Mucosa of descending colon (tissue), 3 donors: ENCODE measurements at places on chromosomes 2 and 18. TPM values are rescaled to one million over a fixed set of nuclear protein-coding genes. Genes with fewer than 3 reads are reported as not detected.

Gene STPG4
- total RNA-seq = 0.63 TPM

Gene HOXD9
- total RNA-seq = 5.6 TPM

Gene BBS5
- total RNA-seq = 4.4 TPM

Gene DNER
- 0.55 TPM for total RNA-seq

Gene SLC4A5
- total RNA-seq = 3.1 TPM

Gene ABCB11
- total RNA-seq = 4.6 TPM

Gene REG1B
- not detected for total RNA-seq

Gene MLPH
- total RNA-seq = 46.8 TPM

Gene NT5C1B
- total RNA-seq = not detected

Gene ABCG5
- total RNA-seq = not detected

Gene CBLN2
- 3.2 TPM for total RNA-seq

Gene SLC14A1
- 1.1 TPM for total RNA-seq

Gene ALLC
- not detected for total RNA-seq

Gene NTSR2
- not detected for total RNA-seq

Gene RGPD4
- total RNA-seq = 0.13 TPM

Gene TCF7L1
- total RNA-seq = 3.0 TPM

Gene PSMA8
- total RNA-seq = not detected

- DNase-seq = no peak
Measured at GRCh38 chr2:133255360-133255759, 312.9 kb downstream of the NCKAP5 start.

- no peak for DNase-seq
Measured at GRCh38 chr2:63078852-63079606, 28.4 kb downstream of the OTX1 start.

GRCh38 chr2:159445307-159445706 is 158.8 kb upstream of the WDSUB1 start:
- no peak for DNase-seq

DNA sequence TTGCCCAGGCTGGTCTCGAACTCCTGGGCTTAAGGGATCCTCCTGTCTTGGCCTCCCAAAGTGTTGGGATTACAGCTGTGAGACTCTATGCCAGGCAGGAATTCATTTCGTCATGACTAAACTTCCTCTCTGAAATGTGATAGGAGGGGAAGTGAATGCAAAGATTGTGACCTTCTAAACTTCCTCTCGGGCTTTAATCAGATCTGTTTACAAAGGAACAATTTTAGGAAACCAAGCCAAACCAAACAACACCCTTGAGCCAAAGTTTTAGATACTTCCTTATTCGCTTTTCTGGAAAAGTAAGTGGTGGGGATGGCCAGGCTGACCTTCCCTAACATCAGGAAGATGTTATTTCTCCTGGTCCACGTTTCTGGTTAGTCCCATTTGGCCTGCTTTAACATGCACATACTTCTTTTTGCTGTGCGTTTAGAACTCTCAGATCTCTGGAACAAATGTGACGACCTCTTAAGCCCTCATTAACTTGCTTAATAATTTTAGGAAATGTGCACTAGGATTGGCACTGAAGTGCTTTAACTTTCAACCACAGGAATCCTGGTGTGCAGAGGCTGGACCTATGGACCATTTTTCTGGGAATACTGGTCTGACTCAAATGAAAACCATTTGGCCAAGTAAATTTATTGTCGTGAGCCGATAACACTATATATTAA is 33.2 kb upstream of the YES1 start:
- no peak for DNase-seq

DNA sequence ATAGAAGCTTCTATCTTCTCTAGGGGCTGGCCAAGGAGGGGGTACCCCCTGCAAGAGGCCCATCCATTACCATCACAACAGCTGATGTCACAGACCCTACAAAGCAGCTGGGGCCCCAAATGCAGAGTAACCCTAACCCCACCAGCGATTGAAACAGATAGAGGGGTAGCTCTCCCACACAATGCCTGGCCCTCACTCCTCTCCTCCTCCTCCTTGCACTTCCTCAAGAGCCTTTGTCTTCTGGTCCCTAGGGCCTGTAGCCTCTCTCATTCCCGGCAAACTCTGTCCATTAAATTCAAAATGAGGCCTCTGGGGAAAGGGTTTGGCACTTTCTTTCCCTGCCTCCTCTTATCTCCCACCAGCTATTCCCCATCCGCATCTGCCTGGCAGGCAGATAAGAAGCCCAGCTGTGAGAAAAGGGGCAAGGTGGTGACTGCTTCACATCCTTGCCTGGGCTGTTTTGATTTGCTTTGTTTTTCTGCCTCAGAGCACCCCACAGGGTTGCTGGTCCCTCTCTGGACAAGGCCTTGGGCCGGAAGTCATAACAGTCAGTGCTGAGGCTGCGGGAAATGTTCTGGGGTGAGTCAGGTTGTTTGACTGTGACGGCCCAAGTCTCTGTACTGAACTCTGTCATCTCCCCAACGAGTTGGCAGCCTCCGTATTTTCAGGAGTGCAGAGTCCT is 26.1 kb upstream of the CYP26B1 start:
- DNase-seq = no peak

GRCh38 chr18:63208676-63209075 is 110.9 kb downstream of the BCL2 start:
- DNase-seq = no peak

DNA sequence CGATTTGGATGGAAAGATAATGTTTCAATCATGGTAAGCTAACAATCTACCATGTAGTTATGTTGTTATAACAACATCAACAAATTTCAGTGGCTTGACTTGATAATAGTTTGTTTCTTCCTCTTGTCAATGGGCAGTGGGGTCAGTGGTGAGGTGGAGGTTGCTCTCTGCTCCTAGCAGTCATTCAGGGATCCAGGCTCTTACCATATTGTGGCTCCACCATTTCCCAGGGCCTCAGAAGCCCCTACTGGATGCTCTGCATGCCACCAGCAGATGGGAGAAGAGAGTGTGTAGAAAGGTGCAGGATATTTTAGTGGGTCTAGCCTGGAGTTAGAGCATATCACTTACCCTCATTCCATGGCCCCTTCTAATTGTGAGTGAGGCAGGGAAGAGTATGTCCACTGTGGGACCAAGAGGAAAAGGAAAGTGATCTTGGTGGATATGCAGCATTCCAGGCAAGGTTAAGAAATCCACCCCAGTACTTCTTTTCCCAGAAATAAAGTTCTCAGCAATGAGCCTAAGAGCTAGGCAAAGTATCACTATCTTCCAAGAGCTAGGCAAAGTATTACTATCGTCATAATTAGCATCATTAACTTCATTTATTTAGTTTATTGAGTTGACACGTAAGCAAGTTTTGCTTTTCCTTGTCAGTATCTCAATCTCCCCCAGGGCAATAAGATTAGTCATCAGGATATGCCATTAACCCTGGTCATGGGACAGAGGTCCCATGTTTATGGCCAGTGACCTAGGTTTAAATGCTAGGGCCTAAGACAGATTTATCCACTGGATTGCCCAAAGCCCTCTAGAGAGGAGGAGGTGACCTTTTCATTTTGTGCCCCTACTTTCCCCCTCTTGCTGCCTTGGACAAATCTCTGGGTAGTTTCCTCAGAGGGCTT is 4.2 kb upstream of the IWS1 start:
- DNase-seq = no peak

DNA sequence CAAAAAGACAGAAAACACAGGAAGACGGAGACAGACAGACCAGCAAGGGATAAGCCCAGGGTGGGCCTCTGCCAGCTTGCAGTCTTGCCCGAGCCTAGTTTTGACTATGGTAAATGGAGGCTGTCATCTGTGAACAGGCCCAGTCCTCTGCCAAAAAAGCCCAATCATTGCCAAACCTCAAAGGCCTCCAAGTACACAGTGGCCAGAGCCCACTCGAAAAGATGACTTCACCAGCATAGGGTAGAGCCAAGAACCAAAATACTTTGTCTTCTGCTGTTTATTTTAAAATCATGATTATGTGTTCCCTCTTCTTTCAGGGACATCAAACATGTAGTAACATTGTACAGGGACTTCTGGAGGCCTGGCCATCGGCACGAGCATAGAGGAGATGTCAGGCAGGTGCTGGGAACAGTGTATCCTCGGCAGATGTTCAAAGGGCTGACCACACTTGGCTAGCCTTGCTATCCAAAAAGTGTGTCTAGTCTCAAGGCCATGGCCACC is 66.0 kb downstream of the TTC32 start:
- DNase-seq = no peak

DNA sequence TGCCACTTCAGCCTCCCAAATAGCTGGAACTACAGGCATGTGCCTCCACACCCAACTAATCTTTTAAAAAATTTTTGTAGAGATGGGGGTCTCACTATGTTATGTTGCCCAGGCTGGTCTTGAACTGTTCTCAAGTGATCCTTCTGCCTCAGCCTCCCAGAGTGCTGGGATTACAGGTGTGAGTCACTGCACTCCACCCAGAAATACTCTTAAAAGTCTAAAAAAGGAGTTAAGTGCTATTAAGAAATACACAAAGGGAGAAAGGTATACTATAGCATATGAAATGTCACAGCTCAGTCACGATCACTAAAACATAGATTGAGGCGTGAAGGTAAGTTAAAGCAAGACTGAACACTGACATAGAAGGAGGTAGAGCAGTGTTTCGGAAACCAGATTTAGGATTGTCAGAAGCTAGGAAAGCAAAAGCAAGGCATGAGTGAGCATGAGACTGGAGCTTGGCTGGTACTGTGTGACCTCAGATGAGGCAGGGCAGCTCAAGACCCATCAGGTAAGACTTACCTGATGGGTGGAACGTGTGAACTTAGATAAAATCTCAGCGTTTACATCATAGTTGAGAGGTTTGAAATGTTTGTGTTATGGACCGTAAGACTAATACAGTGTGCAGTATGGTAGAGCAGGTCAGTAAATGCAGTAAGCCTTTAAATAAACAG is 9.2 kb downstream of the CCNYL1 start:
- DNase-seq = no peak

DNA sequence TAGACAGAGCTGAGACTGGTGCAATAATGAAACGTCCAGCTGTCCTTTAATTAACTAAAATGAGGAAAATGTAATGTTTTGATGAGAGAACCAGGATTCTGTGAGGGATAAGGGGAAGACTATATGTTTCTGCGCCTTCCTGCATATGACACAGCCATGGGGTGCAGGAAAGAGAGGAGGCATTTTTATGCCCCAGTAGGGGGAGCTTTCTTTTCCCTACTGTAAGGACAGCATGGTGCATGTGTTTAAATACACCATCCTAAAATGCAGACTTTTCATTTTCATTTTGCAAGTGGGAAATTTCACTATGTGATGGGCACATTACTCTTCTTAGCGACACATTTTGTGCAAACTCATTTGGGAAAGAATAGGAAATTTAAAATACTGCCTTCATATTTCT is 446.1 kb downstream of the ARHGAP15 start:
- no peak for DNase-seq

- DNase-seq = no peak
Measured at GRCh38 chr18:46461993-46462392, 195.0 kb downstream of the LOXHD1 start.

DNA sequence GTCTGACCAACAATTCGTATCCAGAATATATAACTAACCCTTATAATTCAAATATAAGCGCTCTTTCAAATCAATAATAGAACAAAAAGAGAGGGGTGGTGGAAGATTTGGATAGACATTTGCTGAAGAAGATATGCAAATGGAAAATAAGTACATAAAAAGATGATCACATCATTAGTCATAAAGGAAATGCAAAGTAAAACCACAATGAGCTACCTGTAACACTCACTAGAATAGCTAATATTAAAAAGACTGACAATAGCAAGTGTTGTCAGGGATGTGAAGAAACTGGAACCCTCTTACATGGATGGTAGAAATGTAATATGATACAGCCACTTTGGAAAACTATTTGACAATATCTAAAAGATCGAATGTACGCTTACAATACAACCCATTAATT is 84.9 kb upstream of the MRPS9 start:
- no peak for DNase-seq

GRCh38 chr2:108573061-108573460 is 38.8 kb downstream of the LIMS1 start:
- DNase-seq = no peak

GRCh38 chr2:126482582-126483464 is 173.1 kb upstream of the GYPC start:
- no peak for DNase-seq

DNA sequence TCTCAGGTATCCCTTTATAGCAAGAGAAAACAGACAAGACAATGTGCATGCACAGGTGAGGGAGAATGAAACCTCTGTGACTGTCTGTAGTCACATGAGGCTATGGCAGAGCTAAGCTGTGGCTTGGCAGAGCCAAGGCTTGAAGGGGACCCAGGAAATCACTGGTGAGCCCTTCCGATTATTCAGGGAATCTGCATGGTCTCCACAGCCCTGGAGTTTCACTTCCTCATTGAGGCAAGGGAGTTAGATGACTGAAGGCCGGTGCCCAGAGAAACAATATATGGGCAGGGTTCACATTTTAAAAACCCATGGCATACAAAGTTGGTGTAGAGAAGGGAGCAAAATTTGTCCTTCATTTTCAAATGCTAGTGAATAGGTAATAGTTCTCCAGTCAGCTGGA is 144.4 kb upstream of the REV1 start:
- DNase-seq = no peak

GRCh38 chr2:67633212-67633856 is 236.2 kb downstream of the ETAA1 start:
- no peak for DNase-seq

GRCh38 chr18:78995740-78996395 is 16.2 kb downstream of the SALL3 start:
- DNase-seq = peak; percentile 22

GRCh38 chr18:10121028-10121427 is 207.2 kb downstream of the VAPA start:
- DNase-seq = no peak

DNA sequence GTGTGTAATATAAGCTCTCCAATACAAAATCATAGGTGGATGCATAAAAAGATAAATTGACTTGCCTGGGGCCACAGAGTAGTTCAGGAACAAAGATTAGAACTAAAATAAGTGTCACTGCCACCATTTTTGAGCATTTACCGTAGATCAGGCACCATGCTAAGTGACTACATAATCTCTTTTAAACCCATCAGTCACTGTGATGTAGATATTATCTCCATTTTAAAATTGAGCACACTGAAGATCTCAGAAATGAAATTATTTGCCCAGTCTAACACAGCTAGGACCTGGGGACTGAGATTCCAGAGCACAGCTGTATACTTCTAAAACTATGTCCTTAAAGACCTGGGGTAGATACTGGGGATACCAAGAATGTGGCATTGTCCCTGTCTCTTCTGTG is 737.3 kb downstream of the CNTNAP5 start:
- no peak for DNase-seq
